Stimulated activated CD8-positive, alpha-beta memory T cell treated with anti-CD3 and anti-CD28 coated beads, Interleukin-7, amount 100 ng/mL, for 1 hour (primary cell): ENCODE measurements at places on chromosomes 5 and 9.

DNA sequence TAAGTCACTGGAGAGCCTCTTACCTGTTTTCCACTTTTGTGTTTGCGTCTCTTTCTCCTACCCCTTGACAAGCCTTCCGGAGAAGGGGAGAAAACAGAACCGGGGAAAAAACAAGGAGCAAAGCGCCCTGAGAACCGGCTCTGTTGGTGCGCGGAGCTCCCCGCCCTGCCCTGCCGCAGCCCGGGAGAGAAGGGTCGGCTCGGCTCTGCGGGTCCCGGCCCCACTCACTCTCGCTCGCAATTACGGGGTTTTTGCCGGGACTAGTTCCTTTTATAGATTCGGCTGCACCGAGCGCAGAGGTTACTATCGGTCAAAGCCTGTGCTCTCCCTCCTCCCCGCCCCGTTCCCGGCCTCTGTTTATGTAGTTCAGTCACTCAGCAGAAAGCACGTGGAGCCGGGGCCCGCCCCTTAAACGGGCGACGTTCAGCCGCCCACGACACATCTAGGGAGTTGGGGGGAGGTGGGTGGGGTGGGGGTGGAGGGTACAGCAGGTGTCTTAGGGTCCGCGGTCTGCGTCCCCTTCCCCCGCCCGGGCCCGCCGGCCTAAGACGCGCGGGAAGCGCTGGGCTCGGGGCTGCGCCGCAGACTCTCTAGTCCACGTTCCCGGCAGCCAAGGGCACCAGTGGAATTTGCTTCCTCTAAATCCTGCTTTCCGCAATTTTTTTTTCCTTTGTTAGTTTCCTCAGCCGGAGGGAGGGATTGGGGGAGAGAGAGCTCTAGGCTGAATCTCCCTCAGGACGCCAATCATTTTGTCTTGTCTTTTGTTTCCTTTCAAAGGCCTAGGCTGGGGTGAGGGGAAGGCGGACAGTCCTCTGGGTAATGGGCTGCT lies at the start of gene ABCA1:
Gene ABCA1 (minus strand): TSS at position 244 of the 829 bp plus-strand sequence. CDS start 24,476 bp downstream, outside the sequence.
- peak; percentile 32 for DNase-seq

DNA sequence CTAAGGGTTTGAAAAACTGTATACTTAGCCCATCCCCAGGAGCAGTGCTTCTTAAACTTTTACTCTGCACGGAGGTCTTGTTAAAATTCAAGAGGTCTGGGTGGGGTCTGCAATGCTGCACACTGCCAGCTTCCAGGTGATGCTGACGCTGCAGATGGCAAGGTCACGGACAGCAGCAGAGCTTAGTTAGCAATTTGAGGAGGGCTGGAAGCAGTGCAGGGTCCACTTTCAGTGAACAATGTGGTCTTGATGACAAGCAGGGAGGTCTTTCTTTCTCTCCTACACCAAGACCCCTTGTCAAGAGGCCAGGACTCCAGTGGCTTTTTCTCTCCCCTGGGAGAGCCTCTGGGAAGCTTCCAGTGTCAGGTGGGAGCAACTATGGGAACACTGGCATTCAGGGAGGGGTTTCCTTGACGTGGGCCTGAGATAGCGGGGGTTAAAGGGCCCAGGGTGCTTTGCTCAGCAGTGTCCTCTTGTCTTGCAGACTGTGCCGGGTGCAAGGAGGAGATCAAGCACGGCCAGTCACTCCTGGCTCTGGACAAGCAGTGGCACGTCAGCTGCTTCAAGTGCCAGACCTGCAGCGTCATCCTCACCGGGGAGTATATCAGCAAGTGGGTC lies 65.0 kb upstream of the AFAP1L1 start:
- DNase-seq = no peak

GRCh38 chr5:131593921-131594320 lies 41.1 kb downstream of the RAPGEF6 start:
- DNase-seq = no peak

- no peak for DNase-seq
Observed at GRCh38 chr9:33794560-33794959, 801 bp upstream of the PRSS3 start.
